NCI-H2171 treated with DMSO at 0.1 percent for 48 hours (cell line): ENCODE measurements at places on chromosomes 13 and 19.

- no peak for DNase-seq
These were observed 212.2 kb upstream of the HTR2A start for GRCh38 chr13:47109028-47109427.

- DNase-seq = no peak
These were observed 1137.7 kb downstream of the UQCRFS1 start for GRCh38 chr19:28075229-28075628.

DNA sequence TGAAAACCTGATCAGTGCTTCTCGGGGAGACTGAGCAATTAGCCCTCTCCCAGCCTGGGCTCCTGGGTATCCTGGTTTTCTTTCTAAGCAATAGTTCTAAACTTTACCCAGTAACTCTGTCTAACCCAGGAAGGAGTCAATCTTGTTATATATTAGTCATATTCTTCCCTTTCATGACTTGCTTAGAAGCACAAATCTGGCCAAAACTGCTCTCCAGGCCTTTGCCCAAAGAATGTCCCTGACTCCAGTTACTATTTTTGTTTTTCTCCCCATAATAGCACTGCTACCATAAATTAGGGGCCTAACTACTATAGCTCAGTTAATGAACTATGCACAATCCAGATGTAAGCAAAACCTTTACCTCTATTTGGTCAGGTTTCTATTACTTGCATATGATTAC is 355.8 kb upstream of the HTR2A start:
- DNase-seq = no peak

DNA sequence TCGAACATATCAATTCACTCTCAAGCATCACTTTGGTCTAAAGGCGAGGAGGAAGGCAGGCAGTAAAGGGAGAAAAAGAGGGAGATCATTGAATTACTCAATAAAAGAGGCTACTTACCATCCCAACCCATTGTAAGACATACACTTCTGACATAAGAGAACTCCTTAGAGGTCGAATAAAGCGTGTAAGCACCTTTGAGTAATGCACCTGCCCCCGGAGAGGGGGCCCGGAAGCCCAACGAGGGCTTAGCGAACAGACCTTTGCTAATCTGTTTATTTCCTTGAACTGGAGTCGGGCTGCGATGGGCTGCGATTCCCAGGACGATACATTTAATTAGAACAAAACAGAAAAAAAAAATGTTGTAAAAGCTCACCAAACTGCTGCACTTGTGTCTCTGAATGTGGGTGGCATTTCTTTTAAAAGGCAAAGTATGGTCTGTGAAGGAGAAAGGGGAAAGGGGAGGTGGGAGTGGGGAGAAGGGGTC is 3.0 kb downstream of the ZC3H4 start:
- peak; percentile 21 for DNase-seq

DNA sequence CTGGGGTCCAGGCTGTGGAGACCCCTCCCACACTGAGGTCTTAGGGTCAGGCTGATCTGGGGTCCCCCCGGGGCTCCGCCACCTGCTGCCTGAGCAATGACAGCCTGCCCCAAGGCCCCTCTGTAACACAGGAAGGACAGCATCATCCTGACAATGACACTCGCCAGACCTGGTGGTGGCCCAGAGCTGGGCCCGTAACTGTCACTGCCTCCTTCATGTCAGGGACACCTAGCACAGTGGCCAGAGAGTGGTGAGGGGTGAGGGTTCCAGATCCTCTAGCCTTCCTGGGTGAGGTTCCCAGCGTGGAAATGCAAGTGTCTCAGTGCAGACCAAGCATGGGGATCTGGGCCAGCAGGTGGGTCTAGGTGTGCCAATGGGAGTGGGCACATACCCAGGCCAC is 27.8 kb downstream of the OPA3 start:
- no peak for DNase-seq

DNA sequence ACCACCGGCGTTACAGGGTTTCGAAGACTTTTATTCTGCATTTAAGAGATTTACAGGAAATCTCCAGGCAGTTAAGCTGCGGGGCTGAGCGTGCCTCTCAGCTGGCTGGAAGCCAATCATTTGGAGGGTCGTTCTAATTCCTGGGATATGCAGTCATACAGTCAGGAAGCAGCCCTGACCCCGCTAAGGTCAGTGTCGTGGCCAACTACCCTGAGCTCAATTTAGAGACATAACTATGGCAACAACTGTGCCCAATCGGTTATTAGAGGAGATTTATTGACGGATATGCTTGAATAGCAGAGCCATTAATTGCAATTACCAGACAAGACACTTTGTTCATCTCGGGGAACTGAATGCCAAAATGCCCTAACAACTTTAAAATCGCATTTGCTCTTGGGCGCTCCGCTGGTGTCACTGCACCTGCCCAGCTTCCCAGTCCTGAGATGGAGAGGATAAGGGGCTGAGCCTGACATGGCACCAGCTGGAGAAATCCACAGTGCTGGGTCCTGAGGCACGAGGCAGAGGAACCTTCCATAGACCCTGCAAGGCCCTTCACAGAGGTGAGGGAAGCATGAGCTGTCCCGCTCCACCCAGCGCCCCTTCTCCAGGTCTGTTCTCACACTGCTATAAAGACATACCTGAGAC is 15.1 kb upstream of the ZNF507 start:
- no peak for DNase-seq

GRCh38 chr13:20002787-20003186 is 44.3 kb downstream of the ZMYM2 start:
- no peak for DNase-seq

DNA sequence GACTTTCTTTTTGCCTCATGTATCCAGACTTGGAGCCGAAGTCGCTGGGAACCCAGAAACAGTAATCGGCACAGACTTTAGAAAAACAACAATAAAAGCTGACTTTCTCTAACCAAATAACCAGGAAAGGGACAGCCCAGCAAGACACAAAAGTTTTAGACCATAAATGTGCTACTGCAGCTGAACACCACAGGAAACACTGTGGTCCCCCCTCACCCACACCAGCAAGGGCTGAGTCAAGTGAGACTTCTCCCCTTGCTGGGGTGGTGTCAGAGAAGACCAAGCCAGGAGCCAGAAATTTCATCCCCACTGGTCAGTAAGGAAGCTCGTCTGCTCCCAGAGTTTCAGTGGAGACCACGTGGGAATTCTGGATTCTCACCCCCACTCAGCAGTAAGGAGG is 70.6 kb downstream of the ESD start:
- no peak for DNase-seq

DNA sequence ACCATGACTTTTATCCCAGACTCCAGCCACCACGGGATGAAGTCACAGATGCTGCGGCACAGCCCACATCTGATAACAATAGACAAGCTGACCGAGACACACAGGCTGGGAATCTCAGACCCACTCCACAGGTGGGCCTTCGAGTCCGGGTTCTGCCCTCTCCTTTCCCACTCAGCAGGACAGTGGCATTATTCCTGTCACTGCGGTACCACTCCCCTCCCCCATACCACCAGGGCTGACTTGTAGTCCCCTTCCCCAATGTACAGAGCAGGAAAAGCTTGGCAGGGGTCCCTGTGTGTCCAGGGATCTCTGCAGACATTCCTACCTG is 179 bp upstream of the AMER2 start:
- no peak for DNase-seq

DNA sequence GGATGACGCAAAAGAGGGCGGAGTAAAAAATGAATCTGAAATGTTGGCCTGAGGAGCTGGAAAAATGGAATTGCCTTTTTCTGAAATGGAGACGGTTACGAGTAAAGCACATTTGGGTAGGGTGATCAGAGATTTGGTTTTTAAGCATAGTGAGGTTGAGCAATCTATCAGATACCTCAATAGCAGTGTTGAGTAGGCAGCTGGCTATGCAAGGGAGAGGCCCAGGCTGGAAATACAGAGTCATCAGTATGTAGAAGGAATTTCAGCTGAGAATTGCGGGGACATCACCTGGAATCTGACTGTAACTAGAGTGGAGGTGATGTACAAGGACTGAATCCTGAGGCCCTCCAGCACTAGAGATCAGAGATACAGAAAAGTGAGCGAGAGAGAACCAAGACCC is 224.8 kb downstream of the LMO7 start:
- no peak for DNase-seq

DNA sequence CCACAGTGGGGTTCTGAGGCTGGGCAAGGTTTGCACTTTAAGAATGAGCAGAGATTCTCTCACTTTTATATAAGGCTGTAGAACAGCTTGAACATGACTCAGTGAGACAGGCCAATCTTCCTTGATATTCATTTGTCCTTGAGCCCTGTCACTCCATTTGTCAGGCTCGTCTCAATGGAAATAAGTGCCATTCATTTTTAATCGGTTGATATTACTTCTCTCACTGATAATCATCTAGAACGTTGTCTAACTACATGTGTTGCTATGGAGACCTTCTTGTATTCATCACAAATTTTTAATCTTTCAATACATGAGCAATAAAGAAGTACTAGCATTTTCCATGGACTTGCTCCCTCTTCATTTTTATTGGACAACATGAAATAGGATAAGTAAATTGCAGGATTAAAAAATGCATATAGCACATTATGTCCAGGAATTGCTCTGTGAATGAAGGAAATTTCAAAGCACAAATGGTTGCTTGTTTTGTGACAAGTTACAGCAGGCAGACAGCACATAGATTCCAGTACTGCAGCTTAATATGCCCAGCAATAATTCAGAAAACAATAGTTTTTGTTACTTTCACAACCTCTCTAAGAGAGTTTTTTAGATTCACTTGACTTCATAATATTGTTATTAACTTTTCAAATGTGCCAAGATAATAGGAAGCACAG is 1178.4 kb upstream of the ATXN8OS start:
- no peak for DNase-seq

DNA sequence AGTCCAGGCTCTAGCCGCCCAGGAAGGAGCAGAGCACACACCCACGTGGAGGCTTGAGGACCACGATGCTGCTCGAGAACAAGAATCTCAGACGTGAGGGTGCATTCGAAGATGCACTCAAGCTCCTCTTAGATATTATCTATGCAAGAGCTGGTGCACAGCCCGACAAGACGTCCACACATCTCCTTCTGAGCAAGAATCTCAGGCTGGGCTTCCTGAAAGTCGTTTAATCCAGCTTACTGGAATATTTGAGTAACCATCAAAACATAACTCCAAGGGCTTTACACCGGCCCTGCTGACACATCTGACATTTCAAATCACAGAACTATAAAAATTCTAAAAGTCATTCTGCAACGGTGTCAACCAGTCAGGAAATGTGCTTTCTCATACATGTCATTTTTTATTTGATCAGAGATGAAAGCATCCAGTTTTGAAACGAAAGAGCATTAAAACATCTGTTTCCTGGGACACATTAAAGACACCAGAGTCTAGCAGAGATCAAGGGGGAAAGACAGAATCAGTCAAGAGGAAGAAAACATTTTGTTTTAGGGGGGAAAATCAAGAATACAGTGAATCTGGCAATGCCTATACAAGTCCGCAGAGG is 177.7 kb upstream of the IRS2 start:
- DNase-seq = no peak
